GM06990 (cell line): ENCODE measurements at places on chromosomes 5 and 9.

GRCh38 chr9:70954126-70954525 lies 167.3 kb downstream of the TRPM3 start:
- DNase-seq, result no peak

DNA sequence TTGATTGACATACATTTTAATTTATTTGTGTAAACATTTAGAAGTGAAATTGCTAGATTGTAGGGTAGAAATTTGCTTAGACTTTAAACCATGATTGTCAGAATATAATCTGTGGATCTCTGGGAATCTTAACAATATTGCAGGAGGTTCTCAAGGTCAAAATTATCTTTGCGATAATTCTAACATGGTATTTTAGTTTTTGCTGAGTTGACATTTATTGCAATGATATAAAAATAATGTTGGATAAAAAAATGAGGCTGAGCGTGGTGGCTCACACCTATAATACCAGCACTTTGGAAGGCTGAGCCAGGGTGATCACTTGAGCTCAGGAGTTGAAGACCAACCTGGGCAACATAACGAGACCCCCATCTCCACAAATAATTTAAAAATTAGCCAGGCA lies 70.3 kb upstream of the SGCD start:
- DNase-seq, result no peak

- DNase-seq, result no peak
Observed at GRCh38 chr5:143887903-143888665, 76.1 kb downstream of the HMHB1 start.

GRCh38 chr9:96844040-96844439 lies 10.3 kb downstream of the ZNF782 start:
- no peak for DNase-seq

GRCh38 chr5:116273448-116274242 lies 188.8 kb downstream of the COMMD10 start:
- peak; percentile 26 for DNase-seq

DNA sequence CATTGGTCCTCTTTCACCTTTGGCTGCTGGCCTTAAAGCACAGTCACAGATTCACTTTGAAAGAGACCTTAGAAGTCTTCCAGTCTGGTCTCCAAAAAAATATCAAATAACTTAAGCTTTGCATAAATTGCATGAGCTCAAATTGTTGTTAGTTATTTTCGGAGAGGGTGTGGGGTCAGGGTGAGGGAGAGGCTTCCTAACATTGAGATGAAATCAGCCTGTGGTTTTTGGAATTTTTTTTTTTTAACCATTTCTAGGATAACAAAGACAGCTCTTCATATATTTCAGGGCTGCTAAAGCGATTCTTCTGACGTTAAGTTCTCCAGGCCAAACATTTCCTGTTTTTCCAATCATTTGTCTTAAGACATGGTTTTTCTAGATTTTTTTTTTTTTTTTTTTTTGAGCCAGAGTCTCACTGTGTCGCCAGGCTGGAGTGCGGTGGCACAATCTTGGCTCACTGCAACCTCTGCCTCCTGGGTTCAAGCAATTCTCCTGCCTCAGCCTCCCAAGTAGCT lies 4.5 kb downstream of the OCLN start:
- DNase-seq, result no peak

DNA sequence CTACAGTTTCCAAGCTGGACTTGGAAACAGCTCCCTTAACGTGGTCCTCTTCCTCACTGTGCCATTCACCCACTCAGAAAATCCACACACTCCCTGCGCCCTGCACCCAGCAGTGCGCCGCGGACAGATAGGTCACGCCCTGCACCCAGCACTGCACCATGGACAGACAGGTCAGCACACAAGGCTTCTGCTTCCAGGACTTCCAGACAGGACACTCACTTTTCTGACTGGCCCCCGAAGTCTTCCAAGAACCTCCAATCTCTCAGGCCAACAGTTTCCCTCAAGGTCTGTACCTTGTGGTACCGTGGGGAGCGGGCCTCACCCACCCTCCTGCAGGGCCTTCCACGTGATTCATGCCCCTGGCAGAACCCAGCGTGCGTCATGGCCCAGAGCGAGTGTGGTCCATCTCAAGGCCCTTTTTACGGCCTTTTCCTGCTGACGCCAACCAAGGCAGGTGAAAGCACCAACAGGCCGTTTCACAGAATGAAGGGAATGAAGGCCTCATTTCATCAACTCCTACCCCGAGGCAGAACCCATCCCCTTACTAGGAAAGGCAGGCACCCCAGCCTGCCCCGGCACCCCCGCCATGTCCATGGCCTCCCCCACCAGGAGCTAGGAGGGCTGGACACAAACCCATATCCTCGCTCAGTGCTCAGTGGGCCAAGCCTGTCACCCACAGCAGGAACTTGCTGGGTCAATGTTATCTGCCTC lies 17.3 kb downstream of the VAV2 start:
- DNase-seq, result no peak

DNA sequence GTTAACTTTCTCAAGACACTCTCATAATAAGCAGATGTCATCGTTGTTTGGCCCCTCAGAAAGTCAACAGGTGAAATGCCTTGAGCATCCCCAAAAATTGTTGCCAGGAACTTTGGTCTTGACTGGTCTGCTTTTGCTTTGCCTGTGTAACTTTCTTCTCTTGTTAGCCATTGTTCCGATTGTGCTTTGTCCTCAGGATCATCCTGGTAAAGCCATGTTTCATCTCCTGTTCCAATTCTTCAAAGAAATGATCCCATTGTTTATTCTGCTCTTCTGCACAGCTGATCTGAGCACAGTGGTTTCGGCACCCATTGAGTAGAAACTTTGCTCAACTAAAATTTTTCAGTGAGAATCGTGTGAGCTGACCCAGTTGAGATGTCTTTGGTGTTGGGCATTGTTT lies 8.1 kb upstream of the ZBED3 start:
- DNase-seq, result no peak

- DNase-seq, result no peak
Observed at GRCh38 chr9:134220311-134220710, 55.9 kb upstream of the RNU6ATAC start.

GRCh38 chr5:154778534-154778933 lies 23.4 kb downstream of the LARP1 start:
- no peak for DNase-seq

DNA sequence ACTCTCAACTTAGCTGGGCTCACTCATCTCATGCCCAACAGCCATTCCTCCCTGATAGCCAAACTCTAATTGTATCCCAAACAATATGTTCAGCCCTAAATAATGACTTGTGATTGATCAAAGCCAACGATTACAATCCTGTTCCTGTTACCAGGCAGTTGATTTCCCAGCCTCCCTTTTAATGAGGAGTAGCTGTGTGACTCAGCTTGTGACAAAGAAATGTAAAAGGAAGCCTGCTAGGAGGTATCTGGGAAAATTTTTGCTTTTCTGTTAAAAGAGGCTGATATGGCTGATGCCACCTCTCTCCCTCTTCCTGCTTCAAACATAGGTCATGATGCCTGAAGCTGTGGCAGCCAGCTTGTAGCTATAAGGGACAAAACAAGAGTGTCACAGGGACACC lies 19.6 kb upstream of the ENC1 start:
- DNase-seq, result no peak

GRCh38 chr5:171592736-171593135 lies 173.3 kb downstream of the FGF18 start:
- no peak for DNase-seq

DNA sequence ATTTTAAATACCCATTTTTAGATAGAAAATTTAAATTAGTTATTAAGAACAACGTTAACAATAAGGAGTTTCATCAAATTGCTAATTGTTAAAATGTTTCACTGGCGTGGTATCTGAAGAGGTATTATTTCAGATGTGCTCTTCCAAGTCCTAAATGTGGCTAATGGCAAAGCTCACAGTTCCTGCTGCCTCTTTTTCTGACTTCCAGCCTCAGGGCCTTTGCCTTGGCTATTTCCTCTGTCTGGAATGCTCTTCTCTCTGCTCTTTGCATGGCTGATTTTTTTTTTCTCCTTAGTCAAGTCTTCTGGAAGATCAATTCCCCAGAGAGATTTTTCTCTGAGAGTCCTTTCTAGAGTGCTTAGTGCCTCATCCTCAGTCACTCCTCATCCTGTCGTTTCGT lies 9.6 kb upstream of the SSBP2 start:
- DNase-seq, result no peak

DNA sequence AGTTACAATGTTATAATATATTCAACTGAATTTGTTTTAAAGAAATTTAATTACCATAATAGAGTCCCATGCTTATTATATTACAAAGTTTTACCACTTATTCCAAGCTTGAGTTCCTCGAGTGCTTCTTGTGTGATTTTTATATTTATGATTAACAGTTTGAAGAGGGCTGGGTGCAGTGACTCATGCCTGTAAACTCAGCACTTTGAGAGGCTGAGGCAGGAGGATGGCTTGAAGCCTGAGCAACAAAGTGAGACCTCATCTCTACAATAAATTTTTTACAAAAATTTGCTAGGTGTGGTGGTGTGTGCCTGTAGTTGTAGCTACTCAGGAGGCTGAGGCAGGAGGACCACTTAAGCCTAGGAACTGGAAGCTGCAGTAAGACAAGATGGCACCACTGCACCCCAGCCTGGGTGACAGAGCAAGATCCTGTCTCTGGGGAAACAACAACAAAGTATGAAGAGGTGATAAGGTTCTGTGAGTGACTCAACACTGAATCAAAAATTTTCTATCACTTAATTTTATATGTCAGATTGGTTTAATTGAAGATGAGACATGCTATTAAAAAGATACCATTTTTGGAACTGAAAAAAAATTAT lies 9.2 kb downstream of the POC5 start:
- no peak for DNase-seq

DNA sequence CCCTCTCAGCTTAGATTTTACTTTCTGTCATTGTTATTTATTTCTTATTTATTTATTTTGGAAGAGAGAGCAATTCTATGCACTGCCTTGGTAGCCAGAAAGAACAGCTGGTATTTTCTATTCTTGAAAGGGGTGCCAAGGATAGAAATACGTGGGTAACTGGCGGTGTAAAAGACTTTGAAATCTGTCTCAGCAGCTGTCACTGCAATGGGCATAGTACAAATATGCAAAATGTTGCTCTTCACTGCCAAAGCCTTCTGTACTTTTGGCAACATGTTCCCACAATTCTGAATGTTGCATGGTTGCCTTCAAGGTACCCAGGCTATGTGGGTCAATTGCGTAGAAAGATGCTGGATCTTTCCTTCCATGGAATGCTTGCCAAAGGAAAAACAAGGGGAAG lies 230.2 kb upstream of the EDIL3 start:
- DNase-seq, result no peak

DNA sequence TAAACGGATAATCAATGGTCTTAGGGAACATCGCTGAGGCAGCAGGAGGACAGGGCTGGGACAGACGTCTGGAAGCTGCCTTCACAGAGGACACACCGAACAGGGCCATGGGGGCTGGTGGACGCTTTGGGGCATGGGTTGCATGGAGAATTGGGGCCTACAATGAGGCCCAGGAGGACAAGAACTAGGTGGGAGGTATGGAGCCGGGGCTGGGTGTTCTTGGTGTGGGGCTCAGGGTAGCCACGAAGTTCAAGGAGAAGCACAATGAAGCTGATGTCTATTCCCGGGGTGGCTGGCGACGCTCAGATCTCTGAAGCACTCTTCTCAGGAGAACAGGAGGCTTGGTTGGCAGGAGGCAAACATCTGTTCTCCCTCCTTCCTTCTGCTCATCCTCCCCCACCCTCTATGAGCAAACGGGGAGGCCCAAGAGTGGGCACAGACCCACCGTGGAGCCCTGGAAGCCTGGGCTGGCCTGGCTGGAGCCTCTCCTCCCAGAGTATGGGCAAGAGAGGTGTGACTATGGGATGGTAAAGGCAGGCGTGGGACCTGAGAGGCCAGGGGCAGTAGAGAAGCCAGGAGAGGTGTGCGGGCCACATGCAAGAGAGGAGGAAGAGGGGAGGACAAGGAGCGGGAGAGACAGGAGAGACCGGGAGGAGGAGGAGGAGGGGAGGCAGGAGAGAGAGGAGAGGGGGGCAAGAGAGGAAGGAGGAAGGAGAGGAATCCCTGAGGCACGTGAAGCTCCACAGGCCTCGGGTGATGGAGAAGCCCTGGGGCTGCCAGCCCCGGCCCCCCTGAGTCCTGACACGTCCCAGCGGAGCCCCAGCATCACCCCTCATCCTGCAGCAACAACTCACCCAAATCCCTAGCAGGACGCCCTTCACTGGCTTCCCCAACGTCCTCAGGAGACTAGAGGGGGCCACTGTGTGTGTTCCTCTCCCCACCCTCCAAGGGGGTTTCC lies 159.1 kb downstream of the OLFM1 start:
- DNase-seq, result no peak

GRCh38 chr9:8179381-8180053 lies 379.9 kb upstream of the DMAC1 start:
- no peak for DNase-seq

DNA sequence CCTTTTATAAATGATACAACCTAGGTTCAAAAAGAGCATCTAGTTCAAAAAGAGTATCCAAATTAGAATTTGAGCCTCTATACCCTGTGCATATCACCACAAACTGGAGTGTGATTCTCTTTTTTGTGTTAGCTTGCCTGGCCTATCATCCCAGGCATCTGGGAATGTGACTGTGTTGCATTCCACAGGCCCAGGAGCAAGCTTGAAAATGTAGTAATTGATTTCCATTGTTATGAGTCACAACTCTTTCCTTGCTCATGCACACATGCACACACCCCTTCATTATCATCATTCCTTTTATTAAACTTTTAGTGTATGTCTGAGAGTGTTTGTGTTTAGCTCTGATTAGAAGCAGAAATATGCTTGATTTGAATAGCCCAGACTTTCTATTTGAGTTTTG lies 75.2 kb downstream of the FCHO2 start:
- no peak for DNase-seq

- DNase-seq, result no peak
Observed at GRCh38 chr9:33404788-33405362, 2.5 kb upstream of the AQP7 start.

DNA sequence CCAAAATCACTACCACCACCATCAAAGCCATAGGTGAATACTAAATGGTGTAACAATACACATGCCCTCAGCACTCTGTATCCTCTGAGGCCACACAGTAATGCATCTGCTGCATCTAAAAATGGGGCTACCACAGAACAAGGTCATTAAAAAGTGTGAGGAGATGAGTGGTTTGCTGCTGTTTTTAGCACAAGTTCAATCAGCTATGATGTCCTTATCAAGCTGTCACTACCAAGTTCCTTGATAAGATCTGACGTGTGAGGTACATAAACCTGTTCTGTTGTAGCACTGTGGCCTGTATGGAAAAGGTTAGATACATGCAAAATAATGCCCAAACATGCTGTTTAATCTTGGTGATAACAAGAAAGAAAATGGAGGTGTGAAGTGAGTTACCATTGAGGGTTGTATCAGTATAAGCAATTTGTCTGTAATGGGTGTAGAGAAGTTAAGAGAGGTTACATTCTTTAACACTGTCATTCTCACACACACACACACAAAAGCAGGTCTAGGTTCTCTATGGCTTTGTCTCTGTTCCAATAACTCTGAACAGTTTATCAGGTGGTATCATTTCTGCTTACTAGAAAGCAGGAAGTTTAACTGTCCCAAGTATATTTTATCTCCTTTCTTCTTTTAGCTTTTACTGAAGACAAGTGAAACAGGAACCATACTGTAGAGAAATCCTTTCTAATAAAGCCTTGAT lies 252.9 kb downstream of the CWC27 start:
- peak; percentile 57 for DNase-seq

- no peak for DNase-seq
Observed at GRCh38 chr9:38066914-38067858, 1.8 kb downstream of the SHB start.

- DNase-seq, result no peak
Observed at GRCh38 chr9:92781899-92782298, 17.3 kb upstream of the BICD2 start.

- peak; percentile 77 for DNase-seq
Observed at GRCh38 chr9:114696814-114697544, 15.0 kb upstream of the TEX48 start.
